ENCODE measurements at places on chromosomes 1 and 21.

GRCh38 chr1:225700889-225701465, 48.1 kb upstream of the ENAH start:
- DNase-seq: no peak

GRCh38 chr1:11558871-11559590, 80.1 kb downstream of the DISP3 start:
- DNase-seq: no peak

GRCh38 chr1:56456435-56457101, 122.8 kb downstream of the PLPP3 start:
- DNase-seq: no peak

DNA sequence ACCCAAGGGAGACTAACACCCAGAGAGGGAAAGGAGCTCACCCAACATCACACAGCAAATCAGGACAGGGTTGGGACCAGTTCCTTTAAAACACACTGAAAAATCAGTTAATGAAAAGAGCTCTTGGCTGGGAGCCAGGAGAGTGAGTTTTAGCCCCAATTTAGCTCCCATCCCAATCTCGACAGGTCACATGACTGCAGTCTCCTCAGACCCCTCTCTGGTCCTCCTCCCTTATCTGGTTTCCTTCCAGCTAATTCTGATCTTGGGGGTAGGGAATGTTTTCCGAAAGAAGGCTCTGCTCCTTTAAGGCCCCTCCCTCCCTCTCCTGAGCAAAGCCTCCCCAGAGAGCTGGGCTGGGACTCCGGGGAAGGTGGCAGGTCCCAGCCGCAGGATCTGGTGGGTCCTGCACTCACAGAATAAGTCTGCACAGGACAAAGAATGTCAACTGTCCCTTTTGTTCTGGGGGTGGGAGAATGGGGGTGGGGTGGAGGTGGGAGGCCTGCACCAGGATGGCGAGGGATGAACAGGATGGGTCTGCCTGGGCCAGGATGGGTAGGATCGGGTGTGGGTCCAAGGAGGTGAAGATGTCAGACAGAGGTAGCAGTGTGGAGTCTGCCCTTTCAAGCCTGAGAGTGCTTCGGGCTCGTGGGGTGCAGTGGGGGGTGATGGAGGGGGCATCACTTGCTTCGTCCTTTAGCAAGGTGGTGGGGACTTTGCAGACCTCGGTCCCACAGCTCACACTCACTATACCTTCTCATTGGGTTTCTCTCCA, 57.3 kb upstream of the SSBP3 start:
- no peak for DNase-seq

GRCh38 chr1:234842726-234843641, 233.0 kb upstream of the IRF2BP2 start:
- DNase-seq: peak; percentile 14

GRCh38 chr1:47901001-47901575, 96.1 kb downstream of the TRABD2B start:
- DNase-seq: no peak

GRCh38 chr1:184803180-184803492, 48.5 kb upstream of the EDEM3 start:
- DNase-seq: no peak

DNA sequence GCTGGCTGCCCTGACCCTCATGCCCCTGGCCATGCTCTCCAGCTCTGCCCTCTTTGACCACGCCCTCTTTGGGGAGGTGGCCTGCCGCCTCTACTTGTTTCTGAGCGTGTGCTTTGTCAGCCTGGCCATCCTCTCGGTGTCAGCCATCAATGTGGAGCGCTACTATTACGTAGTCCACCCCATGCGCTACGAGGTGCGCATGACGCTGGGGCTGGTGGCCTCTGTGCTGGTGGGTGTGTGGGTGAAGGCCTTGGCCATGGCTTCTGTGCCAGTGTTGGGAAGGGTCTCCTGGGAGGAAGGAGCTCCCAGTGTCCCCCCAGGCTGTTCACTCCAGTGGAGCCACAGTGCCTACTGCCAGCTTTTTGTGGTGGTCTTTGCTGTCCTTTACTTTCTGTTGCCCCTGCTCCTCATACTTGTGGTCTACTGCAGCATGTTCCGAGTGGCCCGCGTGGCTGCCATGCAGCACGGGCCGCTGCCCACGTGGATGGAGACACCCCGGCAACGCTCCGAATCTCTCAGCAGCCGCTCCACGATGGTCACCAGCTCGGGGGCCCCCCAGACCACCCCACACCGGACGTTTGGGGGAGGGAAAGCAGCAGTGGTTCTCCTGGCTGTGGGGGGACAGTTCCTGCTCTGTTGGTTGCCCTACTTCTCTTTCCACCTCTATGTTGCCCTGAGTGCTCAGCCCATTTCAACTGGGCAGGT, 3.8 kb downstream of the GPR61 start:
- DNase-seq: no peak

DNA sequence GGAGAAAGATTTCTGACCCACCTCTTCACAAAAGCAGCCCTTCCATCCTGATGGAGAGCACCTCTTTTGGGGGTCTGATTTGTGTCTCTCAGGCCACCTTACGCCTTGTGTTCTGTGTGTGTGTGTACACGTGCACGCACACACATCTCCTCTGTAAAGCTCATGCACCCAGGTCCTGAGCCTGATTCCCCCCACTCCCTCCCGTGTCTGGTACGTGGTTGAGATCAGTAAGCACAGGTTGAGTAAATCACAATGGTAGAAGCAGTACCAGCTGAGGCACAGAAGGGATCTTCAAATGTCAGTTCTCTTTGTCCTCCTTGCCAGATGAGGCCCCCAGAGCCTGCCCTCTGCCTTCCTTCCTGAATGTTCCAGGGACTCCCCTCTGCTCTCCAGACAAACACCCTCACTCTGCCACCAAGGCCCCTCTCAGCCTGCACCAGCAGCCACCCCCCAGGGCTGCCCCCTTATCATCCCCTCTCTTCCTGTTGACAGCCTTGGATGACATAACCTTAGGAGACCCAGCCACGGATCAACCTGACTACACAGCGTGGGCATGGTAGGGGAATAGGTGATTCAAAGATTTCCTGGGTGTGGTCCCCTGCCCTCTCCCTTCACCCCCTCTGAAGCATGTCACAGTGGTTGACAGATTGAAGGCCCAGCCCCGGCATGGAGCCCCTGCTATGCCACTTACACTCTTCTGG, 112.8 kb downstream of the HIVEP3 start:
- DNase-seq: peak; percentile 56

DNA sequence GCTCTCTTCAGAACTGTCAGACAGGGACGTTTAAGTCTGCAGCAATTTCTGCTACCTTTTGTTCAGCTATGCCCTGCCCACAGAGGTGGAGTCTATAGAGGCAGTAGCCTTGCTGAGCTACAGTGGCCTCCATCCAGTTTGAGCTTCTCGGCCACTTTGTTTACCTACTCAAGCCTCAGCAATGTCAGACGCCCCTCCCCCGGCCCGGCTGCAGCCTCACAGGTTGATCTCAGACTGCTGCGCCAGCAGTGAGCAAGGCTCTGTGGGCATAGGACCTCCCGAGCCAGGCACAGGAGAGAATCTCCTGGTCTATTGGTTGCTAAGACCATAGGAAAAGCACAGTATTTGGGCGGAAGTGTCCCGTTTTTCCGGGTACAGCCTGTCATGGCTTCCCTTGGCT, 89.9 kb upstream of the PDC start:
- no peak for DNase-seq

DNA sequence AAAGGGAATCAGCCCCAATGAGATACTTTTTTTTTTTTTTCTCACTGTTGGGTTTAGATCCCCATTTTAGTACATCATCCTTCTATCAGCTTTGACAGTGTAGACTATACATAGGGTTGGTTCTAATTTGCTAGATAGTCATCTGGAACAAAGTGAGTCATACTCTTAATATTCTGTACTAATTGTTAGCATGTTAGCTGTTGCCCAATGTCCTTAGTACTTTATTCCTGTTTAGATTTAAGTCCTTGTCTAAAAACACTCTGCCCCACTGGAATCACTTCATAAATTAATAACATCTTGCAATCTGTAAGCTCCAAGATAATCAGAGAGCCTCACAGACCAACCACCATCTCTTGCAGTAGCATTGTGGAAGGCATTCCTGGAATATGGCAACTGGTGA, 209.8 kb upstream of the KIAA0040 start:
- DNase-seq: no peak

DNA sequence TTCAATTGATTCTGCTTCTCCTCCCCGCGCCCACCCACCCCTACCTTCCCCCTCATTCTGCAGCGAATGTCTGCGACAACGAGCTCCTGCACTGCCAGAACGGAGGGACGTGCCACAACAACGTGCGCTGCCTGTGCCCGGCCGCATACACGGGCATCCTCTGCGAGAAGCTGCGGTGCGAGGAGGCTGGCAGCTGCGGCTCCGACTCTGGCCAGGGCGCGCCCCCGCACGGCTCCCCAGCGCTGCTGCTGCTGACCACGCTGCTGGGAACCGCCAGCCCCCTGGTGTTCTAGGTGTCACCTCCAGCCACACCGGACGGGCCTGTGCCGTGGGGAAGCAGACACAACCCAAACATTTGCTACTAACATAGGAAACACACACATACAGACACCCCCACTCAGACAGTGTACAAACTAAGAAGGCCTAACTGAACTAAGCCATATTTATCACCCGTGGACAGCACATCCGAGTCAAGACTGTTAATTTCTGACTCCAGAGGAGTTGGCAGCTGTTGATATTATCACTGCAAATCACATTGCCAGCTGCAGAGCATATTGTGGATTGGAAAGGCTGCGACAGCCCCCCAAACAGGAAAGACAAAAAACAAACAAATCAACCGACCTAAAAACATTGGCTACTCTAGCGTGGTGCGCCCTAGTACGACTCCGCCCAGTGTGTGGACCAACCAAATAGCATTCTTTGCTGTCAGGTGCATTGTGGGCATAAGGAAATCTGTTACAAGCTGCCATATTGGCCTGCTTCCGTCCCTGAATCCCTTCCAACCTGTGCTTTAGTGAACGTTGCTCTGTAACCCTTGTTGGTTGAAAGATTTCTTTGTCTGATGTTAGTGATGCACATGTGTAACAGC, 339.9 kb downstream of the NTNG1 start:
- DNase-seq: no peak

- no peak for DNase-seq
Observed at GRCh38 chr1:97784661-97785060, 136.2 kb downstream of the DPYD start.

GRCh38 chr1:17045634-17046333, 8.0 kb downstream of the SDHB start:
- peak; percentile 34 for DNase-seq

DNA sequence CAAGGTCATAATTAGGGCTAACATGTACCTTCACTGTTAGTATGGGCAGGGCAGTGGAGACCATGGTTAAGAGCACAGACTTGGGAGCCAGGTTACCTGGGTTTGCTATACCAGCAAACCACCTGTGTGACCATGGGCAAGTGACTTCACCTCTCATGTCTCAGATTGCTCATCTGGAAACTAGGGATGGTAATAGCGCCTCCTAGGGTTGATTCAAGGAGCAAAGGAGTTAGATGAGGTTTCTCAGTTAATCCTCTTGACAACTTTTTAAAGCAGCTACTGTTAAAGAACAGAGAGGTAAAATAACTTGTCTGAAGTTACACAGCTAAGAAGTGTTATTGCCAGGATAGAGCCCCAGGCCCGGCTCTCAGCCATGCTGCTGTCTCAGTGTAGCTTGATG, 790 bp upstream of the MATN1 start:
- DNase-seq: no peak

DNA sequence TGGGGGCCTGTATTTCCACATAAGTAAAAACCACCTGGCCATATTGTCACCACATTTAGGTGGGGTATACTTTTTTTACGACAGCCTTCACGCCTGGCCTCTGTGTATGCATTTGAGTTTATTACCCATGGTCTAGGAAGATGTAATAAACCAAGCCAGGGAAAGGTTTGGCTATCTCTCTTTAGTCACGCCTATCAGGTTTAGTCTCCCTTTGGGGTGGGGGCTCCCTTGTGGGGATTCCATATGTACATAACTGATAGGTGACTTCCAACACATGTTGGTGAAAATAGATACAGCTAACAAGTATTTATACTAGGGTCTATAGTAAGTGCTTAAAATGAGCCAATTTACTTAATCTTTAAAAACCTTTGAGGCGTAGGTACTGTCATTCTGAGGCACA, 4.2 kb downstream of the YBX1 start:
- DNase-seq: no peak

GRCh38 chr1:8357329-8358101, 39.6 kb downstream of the SLC45A1 start:
- DNase-seq: no peak

DNA sequence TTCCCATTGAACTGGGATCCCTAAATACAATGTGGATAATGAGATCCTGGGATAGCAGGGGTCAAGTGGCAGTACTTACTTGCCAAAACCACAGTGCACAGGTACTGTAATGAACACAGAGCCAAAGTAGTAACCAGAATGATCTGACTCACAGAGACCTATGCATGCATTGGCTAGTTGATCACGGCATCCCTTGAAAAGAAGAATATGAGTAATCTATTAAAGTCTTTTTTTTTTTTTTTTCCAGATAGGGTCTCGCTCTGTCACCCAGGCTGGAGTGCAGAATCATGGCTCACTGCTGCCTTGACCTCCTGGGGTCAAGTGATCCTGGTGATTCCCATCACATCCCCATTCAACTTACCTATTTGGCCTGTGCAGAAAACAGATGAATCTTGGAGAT, 29.4 kb upstream of the EIF4G3 start:
- no peak for DNase-seq

DNA sequence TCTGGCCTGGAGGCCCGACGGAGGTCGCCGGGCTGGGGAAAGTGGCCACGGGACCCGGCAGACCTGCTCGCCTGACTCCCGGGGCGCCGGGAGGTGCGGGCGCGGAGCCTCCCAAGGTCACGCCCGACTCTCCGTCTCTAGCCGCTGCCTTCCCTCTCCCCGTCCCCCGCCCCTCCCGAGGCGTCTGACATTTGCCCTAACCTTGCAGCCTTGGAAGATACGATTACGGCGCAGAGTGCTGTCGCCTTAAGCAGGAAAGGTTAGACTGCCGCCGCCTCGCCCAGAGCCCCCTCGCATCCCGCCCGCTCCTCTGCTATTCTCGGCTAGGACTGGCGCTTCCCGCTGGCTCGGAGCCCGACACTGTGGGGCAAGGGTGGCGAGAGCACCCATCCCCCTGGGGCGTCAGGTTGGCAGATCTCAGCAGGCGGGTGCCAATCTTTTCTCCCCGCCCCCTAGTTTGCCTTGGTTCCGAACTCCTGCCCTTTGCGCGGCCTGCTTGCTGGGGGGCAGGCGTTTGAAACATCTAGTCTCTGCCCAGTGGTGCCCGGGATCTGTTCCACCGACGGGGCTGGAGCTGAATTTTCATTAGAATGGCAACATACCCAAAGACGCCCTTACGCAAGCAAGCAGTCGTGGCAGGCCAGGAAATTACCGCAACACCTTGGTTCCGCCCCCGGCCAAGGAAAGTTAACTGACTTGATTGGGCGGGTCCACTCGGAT, 835 bp downstream of the PGM1 start:
- DNase-seq: peak; percentile 51

DNA sequence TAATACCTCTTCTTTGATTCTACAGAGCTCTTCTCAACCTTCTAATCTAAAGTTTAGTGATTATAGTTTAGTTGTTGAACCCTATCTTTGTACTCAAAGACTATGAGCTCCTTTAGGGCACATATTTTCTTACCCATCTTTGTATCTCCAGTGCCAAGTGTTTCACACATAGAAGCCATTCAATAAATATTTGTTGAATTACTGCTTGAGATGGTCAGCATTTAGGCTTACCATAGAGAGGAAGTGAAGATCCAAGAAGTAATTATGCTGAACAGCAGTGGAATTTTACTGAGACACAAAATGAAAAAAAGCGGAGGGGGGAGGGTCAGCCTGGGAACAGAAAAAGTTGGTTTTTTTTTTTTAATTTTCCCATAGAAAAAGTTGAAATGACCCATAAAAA, 21.9 kb downstream of the PIK3R3 start:
- no peak for DNase-seq

Data from naive thymus-derived CD4-positive, alpha-beta T cell (primary cell).